HepG2 (cell line): ENCODE measurements at places on chromosomes 1 and 21.

GRCh38 chr21:43881283-43881682, 16.3 kb downstream of the AGPAT3 start:
- DNase-seq, result no peak

DNA sequence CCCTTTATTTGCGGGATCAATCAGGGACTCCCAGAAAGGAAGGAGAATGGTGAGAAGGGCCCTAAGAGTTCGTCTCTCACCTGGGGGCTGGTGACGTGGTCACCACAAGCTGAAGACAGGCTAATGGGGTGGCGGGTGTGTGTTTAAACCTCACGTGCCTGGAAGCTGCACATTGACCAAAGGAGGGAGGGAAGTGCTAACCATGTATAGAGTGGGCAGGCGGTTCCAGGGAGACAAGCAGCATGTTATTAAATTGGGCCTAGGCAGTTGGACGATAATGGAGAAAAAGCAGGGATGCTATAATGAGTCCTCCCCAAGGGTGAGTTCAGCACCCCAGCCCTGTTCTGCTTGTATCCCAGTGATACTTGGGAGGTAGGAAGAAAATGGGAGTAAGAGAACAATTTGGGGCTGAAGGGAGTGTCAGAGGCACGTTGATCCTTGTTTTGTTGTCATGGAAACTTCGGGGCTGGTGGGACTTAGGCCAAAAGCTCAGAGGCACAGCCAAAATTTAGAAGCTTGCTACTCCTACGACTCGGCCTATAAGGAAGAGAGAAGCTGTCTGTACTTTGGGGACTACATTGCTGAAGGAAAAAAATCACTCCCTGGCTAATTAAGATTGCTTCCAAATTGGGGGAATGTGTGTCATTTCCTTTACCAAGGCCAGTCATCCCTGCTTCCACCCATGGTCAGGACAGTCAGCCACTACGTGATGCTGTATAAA, 33.2 kb upstream of the EPHA8 start:
- DNase-seq, result no peak

DNA sequence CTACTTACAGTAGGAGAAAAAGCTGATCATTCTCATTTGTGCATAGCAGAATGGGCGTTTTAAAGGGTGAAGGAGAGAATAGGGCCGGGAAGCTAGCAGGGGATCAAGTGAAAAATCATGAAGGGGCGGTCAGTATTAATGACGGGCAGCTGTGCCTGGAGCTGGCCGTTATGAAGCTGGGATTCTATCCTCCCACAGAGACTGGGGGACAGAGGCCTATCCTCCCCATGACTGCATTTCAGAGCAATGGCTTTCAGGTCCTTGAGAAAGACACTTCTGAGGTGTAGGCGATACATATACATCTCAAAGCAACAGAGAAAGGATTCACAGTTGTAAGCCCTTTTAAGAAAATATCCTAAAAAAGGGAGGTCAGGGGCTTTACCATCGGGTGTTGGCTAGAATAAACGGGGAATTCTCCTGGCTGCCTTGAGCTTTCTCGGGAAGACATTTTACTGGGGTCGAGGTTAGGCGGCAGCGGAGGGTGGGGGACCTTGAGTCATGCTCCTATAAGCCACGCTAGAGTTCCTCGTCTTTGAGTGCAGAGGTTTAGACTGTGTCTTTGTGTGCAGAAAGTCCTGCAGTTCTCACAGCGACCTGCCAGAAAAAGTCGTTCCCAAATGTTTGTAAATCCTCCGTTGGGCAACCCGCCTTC, 559 bp upstream of the MTARC2 start:
- no peak for DNase-seq

DNA sequence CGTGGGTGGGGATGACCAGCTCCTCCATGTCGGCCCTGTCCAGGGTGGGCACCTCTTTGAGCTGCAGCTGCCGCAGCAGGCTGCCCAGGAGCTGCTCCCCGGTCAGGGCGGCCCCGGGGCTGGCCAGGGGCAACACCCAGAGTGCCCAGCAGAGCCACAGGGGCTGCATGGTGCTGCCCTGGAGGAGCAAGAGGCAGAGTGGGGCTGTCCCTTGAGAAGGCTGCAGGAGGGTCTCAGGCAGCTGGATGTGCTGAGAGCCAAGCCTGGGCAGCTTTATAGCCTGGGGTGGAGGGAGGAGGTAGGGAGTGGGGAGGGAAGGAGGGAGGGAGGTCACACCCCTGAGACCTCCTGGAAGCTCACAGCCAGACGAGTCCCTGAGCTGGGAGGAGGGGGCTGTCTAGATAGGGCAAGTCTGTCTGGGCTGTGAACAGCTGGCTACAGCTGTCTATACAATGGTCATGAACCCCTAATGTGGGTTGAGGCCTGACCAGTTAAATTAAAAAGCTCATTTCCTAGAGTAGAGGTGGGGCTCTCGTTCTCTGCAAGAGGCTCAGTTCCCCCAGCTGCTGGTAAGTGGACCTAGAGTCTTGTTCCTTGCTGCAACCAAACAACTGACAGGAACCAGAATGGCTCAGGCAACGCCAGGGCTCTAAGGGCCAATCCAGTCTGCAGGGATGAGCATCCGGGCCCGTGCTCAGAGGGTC, at the start of gene LEFTY1:
Gene LEFTY1 (minus strand): TSS at position 249 of the 704 bp plus-strand sequence. CDS start 80 bp downstream, at position 169.
- DNase-seq, result no peak

DNA sequence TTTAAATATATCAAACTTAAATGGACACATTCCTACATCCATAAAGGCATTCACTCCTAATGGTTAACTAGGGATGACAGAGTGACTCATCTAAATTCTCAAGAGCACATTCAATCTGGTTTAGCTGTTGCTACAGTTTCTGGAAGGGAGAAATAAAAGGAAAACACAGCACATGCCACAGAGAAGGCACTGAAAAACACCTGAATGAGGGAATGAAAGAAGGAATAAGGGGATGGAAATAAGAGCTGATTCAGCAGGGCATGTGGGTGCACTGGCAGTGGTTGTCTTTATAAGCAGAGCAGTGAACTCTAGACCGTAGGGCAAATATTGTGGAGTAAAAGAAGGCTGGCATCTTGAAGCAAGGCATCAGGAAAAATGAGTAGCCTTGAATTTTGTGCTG, 79.3 kb downstream of the LHX4 start:
- DNase-seq, result peak; percentile 54

- DNase-seq, result peak; percentile 49
Measured at GRCh38 chr1:179029321-179029759, 3.6 kb downstream of the FAM20B start.

- no peak for DNase-seq
Measured at GRCh38 chr21:29218749-29219148, 80.0 kb upstream of the BACH1 start.

DNA sequence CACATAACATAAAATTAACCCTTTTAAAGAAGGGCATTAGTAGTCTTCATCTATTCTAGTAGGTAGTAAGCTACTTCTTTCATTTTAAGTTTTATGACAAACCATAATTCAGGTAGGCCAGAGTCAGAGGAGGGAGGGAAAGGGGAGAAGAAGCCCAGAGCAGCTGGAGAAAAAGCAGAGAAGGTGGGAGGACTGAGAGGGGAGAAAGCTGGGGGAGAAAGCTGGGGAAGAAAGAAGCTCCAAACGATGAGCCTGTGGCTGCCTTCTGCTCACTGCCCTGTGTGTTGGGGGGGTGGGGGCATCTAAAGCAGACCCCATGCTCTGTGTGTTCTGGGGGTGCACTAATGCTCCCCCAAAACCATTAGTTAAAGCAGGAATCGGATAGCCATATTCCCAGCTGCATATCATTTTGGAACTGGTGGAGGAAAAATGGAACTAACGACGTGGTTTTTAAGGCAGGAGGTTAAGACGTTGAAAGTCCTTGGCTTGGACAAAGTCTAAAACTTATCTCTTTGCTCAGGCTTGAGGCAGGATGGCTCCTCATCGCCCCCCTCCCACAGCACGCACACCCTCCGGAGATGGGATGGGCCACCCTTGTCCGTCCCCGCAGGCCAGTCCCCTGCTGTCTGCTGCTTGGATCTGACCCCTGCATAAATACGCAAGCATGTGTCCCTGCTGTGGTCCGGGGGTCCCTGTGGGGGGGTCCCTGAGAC, 184.2 kb downstream of the DYRK1A start:
- DNase-seq, result no peak

- DNase-seq, result no peak
Measured at GRCh38 chr1:111203681-111204200, 3.3 kb upstream of the DENND2D start.

- DNase-seq, result peak; percentile 25
Measured at GRCh38 chr1:147600119-147601111, 59.1 kb downstream of the BCL9 start.

DNA sequence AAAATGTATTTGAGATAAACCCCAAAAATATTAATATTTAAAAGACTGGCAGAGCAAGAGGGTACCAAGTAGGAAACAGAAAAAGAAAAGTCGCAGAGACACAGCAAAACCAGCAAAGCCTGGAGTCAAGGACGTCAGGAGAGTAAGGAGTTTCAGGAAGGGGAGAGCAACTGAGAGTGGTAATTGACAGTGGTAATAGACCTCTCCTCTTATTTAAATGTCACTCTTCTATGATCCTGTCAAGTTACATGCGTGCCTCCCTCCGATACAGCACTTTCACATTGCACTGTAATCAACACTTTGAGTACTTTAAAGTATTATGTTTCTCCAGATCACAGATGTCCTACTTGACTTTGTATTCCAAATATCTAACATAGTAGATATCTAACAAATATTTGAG, 82.6 kb upstream of the EXO1 start:
- no peak for DNase-seq

- DNase-seq, result no peak
Measured at GRCh38 chr21:17730782-17731181, 88.4 kb downstream of the C21orf91 start.

- DNase-seq, result no peak
Measured at GRCh38 chr1:7566417-7567375, 204.4 kb upstream of the VAMP3 start.

DNA sequence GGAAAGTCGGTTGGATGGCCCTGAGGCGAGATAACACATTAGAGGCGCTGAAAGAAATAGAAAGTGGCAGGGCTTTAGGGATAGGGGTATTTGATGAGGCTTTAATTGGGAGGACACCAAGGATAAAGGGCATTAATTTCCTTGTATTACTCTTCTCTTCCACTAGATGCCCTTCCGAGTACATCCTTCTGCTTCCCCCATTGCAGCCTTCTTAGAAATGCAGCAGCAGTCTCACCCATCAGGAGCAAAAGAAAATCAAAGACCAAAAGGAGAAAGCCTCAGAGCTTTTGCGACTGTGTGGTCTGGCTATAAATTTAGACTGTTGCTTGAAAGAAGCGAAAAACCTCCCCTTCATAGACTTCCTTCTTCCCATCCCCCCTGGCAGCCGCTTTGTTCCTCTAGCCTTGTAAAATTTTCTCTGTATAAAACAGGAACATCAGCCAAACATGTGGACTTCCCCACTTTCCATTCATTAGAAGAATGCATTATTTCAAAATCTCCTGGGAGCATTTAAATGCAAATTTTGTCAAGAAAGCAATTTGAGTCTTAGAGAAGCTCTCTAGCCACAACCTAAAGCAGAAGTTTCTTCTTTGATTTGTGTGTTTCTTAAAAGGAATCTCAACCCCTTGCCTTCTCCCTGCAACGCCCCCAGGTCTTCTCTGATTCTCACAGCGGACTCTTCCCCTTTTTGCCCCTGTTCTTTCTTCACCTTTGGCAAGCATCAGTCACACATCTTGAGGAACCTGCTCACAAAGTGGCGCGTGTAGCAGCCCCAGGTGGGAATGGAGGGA, 76.6 kb downstream of the NDUFS5 start:
- peak; percentile 53 for DNase-seq

DNA sequence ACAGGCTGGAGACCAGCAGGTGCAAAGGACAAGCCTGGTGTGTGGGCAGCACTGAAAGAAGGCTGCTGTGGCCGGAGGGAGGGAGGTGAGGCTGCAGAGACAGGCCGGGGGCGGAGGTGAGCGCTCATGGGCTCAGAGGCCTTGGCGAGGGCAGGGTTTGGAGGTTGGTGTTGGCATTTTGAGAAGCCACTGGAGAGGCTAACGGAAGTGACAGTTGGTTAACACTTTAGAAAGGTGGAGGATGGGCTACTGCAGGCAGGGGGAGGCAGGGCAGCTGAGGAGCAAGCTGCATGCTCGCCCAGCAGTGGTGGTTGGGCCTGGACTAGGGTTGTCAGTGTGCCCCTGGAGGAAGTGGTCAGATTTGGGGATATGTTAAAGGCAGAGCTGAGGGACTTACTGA, 37.5 kb downstream of the QSOX1 start:
- DNase-seq, result no peak

DNA sequence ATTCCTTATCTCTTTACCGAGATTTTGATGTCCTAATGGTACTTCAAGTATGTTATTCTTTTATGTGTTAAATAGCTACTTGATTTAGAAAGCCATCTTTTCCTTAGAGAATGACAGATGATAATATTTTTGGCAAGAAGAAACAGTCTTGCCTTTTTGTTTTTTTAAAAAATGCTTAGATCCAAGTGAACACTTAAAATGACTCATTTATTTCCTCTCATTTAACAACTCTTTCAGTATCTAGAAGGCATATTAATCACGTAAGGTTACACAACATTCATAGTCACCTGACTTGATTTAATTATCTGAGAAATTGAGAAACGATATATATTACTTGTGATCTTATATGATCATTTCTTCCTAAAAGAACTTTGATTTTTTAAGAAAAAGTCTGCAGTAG, 52.4 kb downstream of the SUCO start:
- no peak for DNase-seq

GRCh38 chr1:226884966-226885820, 14.8 kb downstream of the PSEN2 start:
- no peak for DNase-seq

DNA sequence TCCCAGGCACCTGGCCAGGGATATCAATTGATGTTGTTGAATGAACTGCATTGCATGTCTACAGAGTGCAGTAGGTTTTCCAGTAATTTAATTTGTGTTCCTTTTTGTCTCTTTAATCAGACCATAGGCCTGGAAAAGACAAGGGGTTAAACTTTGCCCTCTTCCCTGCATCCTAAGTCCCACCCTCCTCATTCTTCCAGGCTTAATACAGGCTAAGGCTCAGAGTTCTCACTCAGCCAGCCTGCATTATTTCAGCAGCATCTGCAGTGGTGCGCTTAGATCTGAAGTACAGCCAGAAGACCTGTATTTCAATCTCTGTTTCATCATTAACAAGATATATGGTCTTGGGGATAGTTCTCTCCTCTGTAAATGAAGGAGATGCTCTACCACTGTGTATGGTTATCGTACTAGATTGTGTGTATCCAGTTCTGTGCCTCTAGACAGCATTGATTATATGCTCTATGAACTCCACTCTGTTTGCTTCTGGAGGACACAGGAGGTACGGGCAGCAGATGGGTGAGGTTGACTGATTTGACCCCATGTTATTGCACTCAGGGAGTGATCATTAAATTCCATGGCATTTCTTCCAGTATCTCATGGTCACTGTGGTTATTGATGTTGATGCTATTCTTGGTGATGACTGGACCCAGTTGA, 286.1 kb downstream of the RPS6KC1 start:
- DNase-seq, result no peak

DNA sequence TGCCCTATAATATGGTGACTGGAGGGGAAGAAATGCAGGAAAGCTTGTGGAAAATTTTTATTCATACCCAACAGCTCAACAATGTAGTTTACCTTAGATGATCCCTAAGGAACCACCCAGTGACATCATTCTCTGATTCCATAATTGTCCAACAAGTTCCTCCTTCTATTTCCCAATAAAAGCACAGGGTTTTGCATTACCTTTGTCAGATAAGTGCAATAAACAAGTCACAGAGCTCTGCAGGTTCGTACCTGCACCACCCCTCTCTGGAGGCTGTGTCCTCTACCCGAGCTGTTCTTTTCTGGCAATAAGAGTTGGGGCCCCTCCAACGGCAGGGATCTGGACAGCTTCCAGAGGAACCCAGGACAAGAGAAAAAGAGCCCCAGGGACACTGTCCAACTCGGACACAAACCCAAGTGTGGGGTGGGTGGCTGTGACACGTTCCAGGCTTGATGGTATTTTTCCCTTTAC, 38.8 kb downstream of the RCAN1 start:
- DNase-seq, result no peak
